Caudate nucleus (tissue), 63 donors: ENCODE measurements at places on chromosomes 4 and X.

- DNase-seq: no peak
Observed at GRCh38 chr4:45475548-45475947, 648.3 kb downstream of the GABRG1 start.

GRCh38 chr4:146645921-146646320 is 7.2 kb downstream of the POU4F2 start:
- no peak for DNase-seq

- DNase-seq: no peak
Observed at GRCh38 chrX:46844913-46845312, 8.1 kb downstream of the RP2 start.

DNA sequence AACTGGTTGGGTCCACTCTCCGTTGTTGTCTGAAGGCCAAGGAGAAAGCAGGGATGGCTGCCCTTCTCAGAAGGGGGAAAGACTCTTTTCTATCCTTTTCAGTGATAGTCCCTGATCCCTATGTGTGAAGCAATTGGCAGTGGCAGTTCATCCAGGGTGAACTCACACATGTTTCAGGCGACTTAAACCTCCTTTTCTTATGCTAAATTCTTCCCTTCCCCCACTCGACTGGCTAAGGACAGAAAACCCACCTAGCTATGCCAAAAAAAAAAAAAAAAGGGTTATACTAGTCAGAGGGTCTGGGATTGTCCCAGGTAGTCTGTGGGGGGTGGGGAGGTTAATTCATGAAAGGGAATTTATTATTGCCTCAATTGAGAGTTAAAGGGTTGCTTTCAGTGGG is 12.2 kb upstream of the ZNF280C start:
- DNase-seq: no peak

GRCh38 chrX:14864631-14865030 is 8.2 kb downstream of the FANCB start:
- no peak for DNase-seq

DNA sequence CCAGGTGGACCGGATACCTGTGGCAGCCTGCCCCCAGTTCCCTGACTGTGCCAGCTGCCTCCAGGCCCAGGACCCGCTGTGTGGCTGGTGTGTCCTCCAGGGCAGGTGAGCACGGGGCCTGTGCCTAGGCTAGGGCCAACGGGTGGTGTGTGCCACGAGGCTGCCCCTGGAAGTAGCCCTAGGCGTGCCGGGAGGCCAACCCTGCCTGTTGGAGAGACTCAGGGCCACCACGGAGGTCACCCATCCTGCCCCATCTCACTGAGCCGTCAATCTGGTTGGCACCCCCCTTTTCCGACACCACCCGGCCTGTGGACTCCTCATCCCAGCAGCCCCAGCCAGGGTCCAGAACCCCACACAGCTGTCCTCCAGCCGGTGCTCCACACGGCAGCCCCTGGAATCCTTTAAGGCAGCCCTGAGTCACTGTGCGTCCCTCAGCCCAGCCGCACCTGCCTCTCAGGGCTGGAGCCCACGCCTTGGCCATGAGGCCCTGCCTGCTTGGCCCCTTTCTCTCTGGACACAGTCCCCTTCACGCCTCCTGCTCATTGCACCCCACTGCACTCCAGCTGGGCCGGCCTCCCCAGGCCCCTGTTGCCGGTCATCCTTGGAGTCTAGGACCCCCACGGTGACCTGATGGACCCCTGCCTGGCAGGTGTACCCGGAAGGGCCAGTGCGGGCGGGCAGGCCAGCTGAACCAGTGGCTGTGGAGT is 5.3 kb downstream of the PLXNB3 start:
- DNase-seq: no peak

GRCh38 chrX:32825009-32825408 is 386.3 kb downstream of the DMD start:
- DNase-seq: no peak

- no peak for DNase-seq
Observed at GRCh38 chr4:98480535-98480934, 177.9 kb downstream of the TSPAN5 start.

- DNase-seq: no peak
Observed at GRCh38 chr4:163309466-163309865, 22.9 kb downstream of the NPY1R start.
